ENCODE measurements at places on chromosomes 12 and 14. TPM values are rescaled to one million over a fixed set of nuclear protein-coding genes. Genes with fewer than 3 reads are reported as not detected.
A peak's percentile ranks its signal among the peaks of the same experiment; 100 is the strongest.

KERA gene
- total RNA-seq, result 0.18 TPM

DIO3 gene
- 1.6 TPM for total RNA-seq

ETV6 gene
- total RNA-seq, result 38.8 TPM

SDSL gene
- total RNA-seq, result 1.8 TPM

GLT8D2 gene
- total RNA-seq, result 44.8 TPM

TNS2 gene
- total RNA-seq, result 265 TPM

ERP27 gene
- 1.0 TPM for total RNA-seq

ZDHHC17 gene
- total RNA-seq, result 67.3 TPM

LBHD2 gene
- not detected for total RNA-seq

DNA sequence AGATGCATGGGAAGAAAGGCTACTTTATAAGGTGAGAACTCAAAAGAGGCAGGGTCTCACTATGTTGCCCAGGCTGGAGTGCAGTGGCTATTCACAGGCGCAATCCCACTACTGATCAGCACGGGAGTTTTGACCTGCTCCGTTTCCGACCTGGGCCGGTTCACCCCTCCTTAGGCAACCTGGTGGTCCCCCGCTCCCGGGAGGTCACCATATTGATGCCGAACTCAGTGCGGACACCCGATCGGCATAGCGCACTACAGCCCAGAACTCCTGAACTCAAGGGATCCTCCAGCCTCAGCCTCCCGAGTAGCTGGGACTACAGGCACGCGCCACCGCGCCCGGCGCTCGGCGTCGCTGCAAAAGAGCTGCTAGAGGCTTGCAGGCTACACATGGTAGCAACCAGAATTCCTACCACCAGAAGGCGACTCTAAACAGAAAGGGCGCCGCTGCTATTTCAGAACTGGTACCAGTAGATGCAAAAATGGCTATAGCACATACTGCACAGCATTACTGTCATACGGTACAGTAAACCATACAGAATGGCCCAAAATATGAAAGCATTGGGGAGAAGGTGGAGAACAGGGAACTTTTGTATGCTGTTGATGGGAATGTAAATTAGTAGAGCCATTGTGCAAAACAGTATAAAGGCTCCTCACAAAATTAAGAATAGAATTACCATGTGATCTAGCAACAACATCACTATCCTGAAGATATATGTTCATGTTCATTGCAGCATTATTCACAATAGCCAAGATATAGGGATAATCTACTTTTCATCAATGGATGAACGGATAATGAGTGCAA, 1.2 kb upstream of the NEMF start:
- DNase-seq, result peak; percentile 71

DNA sequence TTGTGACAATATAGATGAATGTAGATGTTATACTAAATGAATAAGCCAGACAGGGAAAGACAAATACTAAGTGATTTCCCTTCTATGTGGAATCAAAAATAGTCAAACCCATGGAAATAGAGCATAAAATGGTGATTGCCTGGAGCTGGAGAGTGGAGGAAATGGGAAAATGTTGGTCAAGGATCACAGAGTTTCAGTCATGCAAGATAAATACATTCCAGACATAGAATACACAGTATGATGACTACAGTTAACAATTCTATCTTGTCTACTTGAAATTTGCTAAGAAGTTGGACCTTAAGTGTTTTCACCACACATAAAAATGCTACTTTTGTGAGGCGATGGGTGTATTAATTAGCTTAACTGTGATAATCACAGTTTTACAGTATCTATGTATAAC, 1182.7 kb downstream of the AACS start:
- no peak for DNase-seq

- peak; percentile 71 for DNase-seq
Measured at GRCh38 chr14:51650716-51651387, 858 bp upstream of the FRMD6 start.

DNA sequence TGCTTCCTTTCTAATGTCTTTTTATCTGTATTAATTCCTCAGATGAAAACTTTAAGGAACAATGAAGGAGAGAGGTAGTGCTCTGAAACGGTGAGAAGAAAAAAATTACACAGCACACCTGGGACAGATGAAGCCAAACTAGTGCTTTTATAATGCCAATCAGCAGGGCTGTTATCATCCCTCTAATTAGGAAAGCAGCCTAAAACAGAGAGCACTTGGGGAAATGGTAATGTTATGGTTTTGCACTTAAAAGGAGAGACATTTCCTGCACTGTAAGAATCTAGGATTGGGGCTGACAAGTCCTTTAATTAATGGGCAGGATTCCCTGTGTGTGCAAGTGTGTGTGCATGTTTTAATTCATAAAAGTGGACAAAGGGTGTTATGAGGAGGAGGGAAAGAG, 4.8 kb upstream of the LMO3 start:
- DNase-seq, result no peak

DNA sequence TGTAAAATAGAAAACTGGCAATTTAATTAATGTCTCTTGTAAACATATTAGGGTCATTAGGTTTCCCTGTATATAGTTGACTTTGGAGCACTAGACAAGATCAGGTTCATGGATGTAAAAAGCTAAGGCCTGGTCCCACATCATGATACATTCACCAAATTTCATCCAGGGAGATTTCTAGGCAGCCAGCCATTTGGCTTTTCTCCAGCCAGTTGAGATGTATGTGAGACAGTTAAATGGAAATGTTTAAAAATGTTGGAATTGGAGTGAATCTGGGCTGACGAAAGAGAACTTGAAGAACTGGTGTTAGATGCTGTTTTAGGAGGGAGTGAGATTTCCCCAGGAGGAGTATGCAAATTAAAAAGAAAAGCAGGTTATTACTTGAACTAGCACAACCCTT, 41.8 kb upstream of the CLEC14A start:
- no peak for DNase-seq

- no peak for DNase-seq
Measured at GRCh38 chr14:54058505-54058904, 101.9 kb upstream of the BMP4 start.

- no peak for DNase-seq
Measured at GRCh38 chr14:65496178-65496993, 83.9 kb downstream of the FUT8 start.

- DNase-seq, result no peak
Measured at GRCh38 chr12:29990971-29991370, 207.2 kb upstream of the TMTC1 start.

GRCh38 chr14:101009531-101009930, 106.0 kb upstream of the RTL1 start:
- DNase-seq, result no peak

GRCh38 chr12:42446761-42447160, 120.8 kb downstream of the PPHLN1 start:
- no peak for DNase-seq

GRCh38 chr12:122079033-122079531, 526 bp downstream of the MLXIP start:
- DNase-seq, result no peak

- DNase-seq, result no peak
Measured at GRCh38 chr12:9757433-9758025, 3.2 kb downstream of the CD69 start.

GRCh38 chr14:35331605-35332516, 39.7 kb downstream of the PSMA6 start:
- DNase-seq, result no peak

GRCh38 chr12:49017891-49018260, 700 bp downstream of the PRKAG1 start:
- no peak for DNase-seq

- DNase-seq, result no peak
Measured at GRCh38 chr14:21993070-21993469, 319.5 kb upstream of the OR4E1 start.

GRCh38 chr14:91177073-91178034, 63.5 kb downstream of the DGLUCY start:
- DNase-seq, result no peak

DNA sequence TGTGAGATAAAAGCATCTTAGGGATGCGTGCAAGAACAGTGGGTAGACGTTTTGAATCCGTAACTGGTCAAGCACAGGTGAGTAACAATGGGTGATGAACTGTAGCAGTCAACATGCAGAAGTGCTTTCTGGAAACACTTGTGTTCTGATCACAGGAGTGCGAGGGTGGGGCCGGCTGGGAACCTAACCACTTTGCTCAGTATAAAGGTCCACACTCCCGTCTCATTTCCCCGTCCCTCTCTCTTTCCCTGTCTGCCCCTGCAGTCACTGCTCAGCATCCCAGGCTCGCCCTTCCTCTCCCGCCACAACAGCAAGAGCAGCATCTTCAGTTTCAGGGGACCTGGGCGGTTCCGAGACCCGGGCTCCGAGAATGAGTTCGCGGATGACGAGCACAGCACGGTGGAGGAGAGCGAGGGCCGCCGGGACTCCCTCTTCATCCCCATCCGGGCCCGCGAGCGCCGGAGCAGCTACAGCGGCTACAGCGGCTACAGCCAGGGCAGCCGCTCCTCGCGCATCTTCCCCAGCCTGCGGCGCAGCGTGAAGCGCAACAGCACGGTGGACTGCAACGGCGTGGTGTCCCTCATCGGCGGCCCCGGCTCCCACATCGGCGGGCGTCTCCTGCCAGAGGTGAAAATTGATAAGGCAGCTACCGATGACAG, 127.1 kb downstream of the FIGNL2 start:
- peak; percentile 75 for DNase-seq

DNA sequence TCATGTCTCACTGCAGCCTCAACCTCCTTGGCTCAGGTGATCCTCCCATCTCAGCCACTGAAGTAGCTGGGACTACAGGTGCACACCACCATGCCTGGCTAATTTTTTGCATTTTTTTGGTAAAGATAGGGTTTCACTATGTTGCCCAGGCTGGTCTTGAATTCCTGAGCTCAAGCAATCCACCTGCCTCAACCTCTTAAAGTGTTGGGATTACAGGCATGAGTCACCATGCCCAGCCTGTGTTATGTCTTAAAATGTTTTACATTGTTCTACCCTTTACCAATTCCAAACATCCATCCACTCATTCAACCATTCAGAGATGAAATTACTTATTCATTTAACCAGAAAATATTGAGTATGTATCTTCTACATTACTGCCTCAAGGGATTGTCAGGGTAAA, 111.6 kb upstream of the BTG1 start:
- no peak for DNase-seq
